ENCODE measurements at places on chromosomes 5 and 9. TPM values are rescaled to one million over a fixed set of nuclear protein-coding genes. Genes with fewer than 3 reads are reported as not detected.

The AQP3 gene
- total RNA-seq = 0.20 TPM

The SLC36A3 gene
- not detected for total RNA-seq

The ARL10 gene
- 9.2 TPM for total RNA-seq

The YTHDC2 gene
- 26.6 TPM for total RNA-seq

The HMMR gene
- total RNA-seq = 17.9 TPM

The ANKRD20A1 gene
- total RNA-seq = 1.6 TPM

The CCNJL gene
- 3.2 TPM for total RNA-seq

The MOCS2 gene
- 24.0 TPM for total RNA-seq

The PPP3R2 gene
- total RNA-seq = not detected
